ENCODE measurements at places on chromosomes 5 and 9.

DNA sequence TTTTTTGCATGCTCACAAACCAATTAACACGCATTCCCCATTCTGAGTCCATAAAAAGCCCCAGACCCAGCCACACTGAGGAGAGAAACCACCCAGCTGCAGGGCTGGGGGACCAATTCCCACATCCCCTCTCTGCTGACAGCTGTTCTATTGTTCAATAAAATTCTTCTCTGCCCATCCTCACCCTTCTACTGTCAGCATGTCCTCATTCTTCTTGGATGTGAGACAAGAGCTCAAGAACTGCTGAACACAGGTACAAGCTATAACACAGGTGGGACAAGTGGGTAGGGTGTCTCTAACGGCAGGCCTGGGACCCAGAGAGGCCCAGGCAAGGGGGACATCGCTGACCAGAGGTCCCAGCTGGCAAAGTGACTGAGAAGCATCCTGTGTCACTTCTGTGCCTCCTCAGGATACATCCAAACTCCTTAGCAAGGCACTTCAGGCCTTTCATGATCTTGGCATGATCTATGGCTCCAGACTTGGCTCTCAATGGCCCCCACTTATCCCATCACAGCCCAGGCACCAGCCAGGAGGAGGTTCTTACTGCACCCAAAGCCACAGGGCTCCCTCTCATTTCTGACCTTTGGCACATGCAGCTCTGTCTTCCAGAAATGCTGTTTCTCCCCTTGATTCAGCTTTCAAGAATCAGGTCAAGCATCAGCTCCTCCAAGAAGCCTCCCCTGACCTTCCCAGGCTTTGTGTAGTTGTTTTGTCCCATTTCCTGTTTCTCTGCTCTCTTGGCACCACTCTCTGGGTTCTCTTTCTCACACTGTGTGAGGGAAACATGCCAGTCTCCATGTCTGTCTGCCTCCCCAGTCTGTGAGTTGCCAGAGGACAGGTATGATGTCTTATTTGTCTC is 7.3 kb upstream of the ALDH1B1 start:
- no peak for DNase-seq

- no peak for DNase-seq
Observed at GRCh38 chr5:111454198-111454622, 58.1 kb downstream of the STARD4 start.

DNA sequence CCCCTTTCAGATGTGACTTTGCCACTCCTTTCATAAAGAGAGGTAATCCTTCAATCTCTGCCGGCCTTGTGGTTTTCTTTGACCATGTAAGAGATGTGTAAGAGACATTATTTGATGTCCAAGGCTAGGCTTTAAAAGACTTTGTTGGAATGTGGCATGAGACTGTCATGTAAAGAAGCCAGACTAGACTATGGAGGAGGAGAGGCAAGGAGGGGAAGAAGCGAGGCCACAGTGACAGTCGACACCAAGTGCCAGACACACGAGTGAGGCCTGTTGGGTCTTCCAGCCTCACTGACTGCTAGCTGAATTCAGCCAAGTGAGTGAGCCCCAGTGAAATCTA is 1013.3 kb downstream of the MAT2B start:
- no peak for DNase-seq

DNA sequence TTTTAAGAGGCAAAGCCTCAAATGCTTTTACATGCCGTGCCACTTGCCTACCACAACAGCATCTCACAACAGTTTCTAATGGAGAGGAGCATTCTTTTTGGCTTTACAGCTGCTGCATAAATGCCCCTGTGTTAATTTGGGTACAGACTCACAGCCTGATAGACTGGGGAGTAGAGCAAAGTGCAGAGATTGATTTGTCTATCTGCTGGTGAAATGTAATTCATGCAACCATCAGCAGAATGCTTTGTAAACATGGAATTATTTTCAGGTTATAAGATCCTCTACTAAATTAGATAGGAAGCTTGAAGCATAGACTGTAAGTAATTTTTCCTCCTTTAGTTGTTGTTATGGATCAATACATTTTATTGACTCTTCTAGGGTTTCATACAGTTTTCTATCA is 170.3 kb downstream of the CD180 start:
- DNase-seq, result no peak

- peak; percentile 30 for DNase-seq
Observed at GRCh38 chr5:76180814-76181805, 97.9 kb downstream of the SV2C start.

DNA sequence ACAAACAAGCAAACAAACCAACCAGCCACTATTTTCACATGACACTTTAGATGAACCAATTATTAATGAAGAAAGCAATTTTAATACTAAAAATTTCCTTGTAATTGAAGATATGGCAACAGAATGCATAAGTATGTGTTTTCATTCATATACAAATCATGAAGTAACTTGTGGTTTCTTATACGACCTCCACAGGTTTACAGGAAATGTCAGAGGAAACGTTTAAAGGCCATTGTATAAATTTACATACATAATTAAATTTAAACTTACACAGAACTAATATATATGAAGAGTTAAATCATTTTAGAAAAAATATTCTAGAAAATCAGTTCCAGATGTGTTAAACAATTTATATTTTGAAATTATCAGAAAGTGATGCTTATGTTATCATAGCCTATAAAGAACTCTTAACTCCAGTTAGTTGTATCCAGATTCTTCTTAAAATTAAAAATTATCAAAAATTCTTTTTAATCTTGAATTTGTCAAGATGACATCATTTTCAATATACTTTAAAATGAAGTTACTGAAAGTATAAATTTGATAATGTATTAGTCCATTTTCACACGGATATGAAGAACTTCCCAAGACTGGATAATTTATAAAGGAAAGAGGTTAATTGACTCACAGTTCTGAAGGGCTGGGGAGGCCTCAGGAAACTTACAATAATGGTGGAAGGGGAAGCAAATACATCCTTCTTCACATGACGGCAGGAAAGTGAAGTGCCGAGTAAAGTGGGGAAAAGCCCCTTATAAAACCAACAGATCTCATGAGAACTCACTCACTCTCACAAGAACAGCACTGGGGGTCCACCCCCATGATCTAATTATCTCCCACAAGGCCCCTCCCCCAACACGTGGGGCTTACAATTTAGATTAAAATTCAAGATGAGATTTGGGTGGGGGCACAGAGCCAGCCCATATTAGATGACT is 192.0 kb downstream of the PIK3R1 start:
- no peak for DNase-seq

DNA sequence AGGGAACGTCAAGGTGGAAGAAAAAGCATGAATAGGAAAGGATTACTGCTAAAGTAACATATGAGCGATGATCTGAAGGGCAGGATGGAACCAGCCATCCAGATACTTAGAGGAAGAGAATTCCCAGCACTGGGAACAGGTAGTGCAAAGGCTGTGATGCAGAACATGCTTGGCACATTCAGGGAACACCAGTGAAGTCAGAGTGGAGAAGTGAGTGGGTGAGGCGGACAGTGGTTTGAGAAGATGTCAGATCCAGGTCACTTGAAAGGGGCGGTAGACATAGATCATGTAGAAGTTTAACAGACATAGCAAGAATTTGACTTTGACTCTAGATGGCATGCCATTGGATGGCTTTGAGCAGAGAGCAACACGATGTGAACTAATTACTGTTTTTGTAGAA is 374.2 kb downstream of the PDE4D start:
- no peak for DNase-seq

GRCh38 chr9:84123648-84124406 is 143.2 kb downstream of the RMI1 start:
- DNase-seq, result no peak

DNA sequence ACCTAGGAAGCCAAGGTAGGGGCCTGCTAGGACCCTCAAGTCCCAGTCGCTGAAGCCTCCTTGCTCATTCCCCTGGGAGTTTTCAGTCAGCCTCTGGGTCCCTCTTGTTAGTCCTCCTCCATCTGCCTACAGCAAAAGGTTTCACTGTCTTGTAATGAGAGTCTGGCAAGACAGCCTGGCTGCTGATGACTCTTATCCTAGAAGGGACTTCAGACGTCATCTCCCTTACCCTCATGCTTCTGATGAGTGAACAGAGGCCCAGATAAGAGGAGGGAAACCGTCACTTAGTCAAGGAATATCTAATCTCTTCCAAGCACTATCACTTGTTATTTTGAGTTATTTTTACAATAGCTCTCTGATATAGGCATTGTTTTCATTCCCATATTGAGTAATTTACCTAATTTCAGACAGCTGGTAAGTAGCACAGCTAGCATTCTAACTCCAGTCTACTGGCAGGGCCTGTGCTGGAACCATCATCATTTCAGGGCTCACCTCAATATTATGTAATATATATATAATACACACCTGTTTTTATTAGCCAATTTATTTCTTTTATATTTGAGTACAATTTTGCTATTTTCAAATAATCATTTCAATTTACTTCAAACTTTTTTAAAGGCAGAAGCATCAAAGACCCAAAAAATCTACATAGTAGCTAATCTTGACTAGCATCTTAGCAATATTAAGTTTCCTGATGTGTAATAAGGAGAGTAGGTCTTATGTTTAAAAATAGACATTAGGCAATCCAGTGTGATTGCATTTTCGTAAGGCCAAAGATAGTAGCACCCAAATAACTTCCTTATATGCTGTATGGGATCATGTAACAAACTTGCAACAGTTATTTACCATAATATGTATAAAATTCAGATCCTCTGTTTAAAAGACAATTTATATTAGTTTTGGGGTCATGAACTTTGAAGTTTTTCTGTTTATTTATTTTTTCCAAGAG is 7.9 kb downstream of the CMYA5 start:
- DNase-seq, result no peak

- no peak for DNase-seq
Observed at GRCh38 chr5:143248822-143249579, 154.5 kb downstream of the NR3C1 start.

GRCh38 chr5:68187268-68188055 is 28.1 kb upstream of the PIK3R1 start:
- no peak for DNase-seq

Measured in CD4-positive, alpha-beta T cell treated with Interleukin-2 at 100 ng/mL for 4 hours (primary cell).